ENCODE measurements at places on chromosomes 6 and 20. TPM values are rescaled to one million over a fixed set of nuclear protein-coding genes. Genes with fewer than 3 reads are reported as not detected.

- no peaks in the 10 kb centered on the region for H3K4me1 ChIP-seq
- no peak overlapping the region for H3K27ac ChIP-seq
- no peaks in the 10 kb centered on the region for H3K36me3 ChIP-seq
These were observed 40.2 kb downstream of the HBS1L start for GRCh38 chr6:135014353-135014832.

- no peaks in the 10 kb centered on the region for H3K27me3 ChIP-seq
- DNase-seq = no peak
- H3K4me3 ChIP-seq = no peak overlapping the region
- H3K36me3 ChIP-seq = no peaks in the 10 kb centered on the region
- no peak overlapping the region for H3K27ac ChIP-seq
These were observed 191.2 kb upstream of the PREP start for GRCh38 chr6:105593805-105594671.

- H3K4me3 ChIP-seq = no peak overlapping the region
- H3K4me1 ChIP-seq = peaks cover 19% of the 10 kb centered on the region
- H3K36me3 ChIP-seq = no peaks in the 10 kb centered on the region
These were observed 218.9 kb downstream of the SLC24A3 start for GRCh38 chr20:19431316-19431700.

Gene CRISP2
- not detected for total RNA-seq

GRCh38 chr6:128259730-128260685, 260.4 kb downstream of the PTPRK start:
- H3K27ac ChIP-seq = no peak overlapping the region
- no peaks in the 10 kb centered on the region for H3K36me3 ChIP-seq
- no peaks in the 10 kb centered on the region for H3K27me3 ChIP-seq
- H3K4me1 ChIP-seq = no peaks in the 10 kb centered on the region
- no peak for DNase-seq
- no peak overlapping the region for H3K4me3 ChIP-seq

Gene HLA-DQA1
- total RNA-seq = not detected

GRCh38 chr20:11869641-11870040, 48.1 kb upstream of the BTBD3 start:
- no peaks in the 10 kb centered on the region for H3K36me3 ChIP-seq
- no peaks in the 10 kb centered on the region for H3K27me3 ChIP-seq
- no peak overlapping the region for H3K4me3 ChIP-seq
- H3K27ac ChIP-seq = no peak overlapping the region
- no peak for DNase-seq
- no peaks in the 10 kb centered on the region for H3K4me1 ChIP-seq

Gene PRL
- not detected for total RNA-seq

GRCh38 chr20:62643521-62644043, 1.3 kb downstream of the SLCO4A1 start:
- no peaks in the 10 kb centered on the region for H3K36me3 ChIP-seq
- H3K4me1 ChIP-seq = peaks cover 11% of the 10 kb centered on the region

GRCh38 chr20:47150403-47151152, 205.9 kb downstream of the ZMYND8 start:
- H3K27ac ChIP-seq = no peak overlapping the region
- H3K36me3 ChIP-seq = no peaks in the 10 kb centered on the region
- H3K27me3 ChIP-seq = no peaks in the 10 kb centered on the region
- no peak overlapping the region for H3K4me3 ChIP-seq
- no peaks in the 10 kb centered on the region for H3K4me1 ChIP-seq
